ENCODE measurements at places on chromosomes 16 and 17. TPM values are rescaled to one million over a fixed set of nuclear protein-coding genes. Genes with fewer than 3 reads are reported as not detected.

DNA sequence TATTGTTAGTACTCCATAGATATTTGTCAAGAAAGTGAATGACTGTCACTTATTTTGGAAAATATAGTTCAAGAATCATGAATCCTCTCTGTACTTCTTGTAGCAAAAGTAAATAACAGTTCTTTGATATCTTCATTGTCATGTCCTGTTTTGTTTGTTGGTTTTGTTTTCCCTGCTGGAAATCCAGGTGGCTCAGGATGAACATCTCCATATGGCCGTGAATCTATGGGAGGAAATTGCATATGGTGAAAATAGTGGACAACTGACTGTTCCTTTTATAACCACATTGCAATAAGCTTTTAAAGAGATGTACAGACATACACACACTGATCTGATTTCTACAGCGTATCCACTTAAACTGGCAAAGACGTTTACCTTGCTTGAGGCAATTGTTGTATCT, 637.0 kb upstream of the RBFOX1 start:
- no peak for DNase-seq

DNA sequence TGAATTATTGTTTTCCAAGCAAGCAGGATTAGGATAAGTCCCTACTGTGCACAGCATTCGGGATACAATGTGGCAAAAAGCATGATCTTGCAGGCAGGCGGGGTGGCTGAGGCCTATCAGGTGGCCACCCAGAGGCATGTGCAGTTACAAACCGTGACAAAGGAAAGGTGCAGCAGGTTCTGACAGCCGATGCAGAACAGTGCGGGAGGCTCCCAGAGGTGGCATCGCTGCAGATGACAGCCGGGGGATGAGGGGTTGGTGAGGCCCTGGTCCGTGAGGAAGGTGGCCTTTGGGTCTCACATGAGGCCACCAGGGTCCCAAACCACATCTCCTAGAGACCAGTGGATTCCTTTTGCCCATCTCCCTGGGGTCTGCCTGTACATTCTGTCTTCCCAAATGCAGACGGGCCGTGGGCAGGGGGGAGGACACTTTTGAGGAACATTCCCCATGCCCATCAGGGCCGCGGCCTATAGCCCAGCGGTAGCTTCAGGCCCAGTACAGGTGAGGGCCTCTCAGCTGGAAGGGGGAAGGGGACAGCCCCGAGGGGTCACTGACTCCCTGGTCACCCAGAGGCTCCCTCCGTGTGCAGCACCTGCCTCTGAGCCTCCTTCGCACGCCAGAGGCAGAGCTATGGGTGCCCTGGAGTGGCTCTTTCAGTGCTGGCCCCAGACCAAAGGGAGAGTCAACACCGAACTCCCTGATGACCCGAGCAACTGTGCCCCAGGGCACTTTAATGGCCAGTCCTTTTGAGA, 85.1 kb downstream of the SOCS1 start:
- no peak for DNase-seq

GRCh38 chr16:3553138-3553923, 23.9 kb downstream of the NLRC3 start:
- no peak for DNase-seq

GRCh38 chr16:2282262-2282661, 14.3 kb upstream of the RNPS1 start:
- no peak for DNase-seq

GRCh38 chr17:18962494-18962815, 10.5 kb downstream of the SLC5A10 start:
- DNase-seq, result no peak

DNA sequence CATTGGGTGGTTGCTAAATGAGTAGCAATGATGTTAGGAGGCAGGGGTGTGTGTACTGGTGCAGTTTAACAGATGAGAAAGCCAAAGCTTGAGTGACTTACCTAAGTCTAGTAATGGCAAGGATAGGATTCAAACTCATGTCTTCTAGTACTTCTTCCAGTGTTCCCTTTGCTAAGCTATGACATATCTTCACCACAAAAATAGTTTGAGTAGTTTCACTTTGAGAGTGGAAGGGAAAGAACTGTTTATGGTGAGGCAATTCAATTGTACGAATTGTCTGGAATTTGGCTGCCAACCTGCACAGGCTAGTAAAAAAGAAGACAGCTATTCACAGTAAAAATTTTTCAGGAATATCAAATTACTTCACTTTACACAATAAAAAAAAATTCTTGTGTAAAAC, 138.0 kb downstream of the NLK start:
- DNase-seq, result no peak

DNA sequence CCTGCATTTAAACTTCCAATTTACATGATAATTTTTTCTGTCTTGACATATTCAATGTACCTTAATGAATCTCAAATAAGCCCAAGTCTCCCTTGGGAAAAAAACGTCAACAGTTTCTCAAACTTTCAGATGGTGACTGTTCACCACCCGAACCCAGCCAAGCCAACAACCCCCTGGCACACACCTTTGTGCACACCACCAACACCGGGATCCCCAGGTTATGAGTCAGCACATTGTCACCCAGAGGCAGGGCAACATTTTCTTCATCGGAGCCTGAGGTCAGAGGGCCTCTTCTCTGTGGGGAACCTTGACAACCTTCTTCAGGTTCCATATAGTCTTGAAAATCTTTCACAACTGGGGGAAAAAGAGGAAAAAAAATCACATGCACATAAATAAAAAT, 15.5 kb downstream of the DYNC1LI2 start:
- DNase-seq, result no peak

- DNase-seq, result no peak
Observed at GRCh38 chr16:81655469-81656162, 123.5 kb upstream of the PLCG2 start.

GRCh38 chr17:51668963-51669246, 408.6 kb downstream of the UTP18 start:
- no peak for DNase-seq

GRCh38 chr16:21953541-21953902, 361 bp downstream of the UQCRC2 start:
- DNase-seq, result no peak

DNA sequence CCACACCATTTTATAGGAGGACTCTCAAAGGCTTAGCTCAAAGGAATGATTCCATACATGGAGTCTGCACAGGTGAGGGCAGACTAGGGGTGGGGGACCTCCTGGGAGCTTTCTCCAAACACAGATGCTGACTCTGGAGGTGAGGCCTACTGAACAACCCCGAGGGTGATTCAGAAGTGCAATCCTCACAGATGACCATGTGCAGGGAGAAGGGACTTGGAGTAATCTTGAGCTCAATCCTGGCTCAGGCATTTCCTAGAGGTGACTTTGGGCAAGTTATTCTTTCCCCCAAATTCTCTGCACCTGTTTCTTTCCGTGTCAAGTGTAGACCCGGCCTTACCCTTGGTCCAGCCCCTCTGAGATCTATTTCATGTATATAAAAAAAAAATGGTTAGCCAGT, 401.5 kb downstream of the SLC39A11 start:
- no peak for DNase-seq

DNA sequence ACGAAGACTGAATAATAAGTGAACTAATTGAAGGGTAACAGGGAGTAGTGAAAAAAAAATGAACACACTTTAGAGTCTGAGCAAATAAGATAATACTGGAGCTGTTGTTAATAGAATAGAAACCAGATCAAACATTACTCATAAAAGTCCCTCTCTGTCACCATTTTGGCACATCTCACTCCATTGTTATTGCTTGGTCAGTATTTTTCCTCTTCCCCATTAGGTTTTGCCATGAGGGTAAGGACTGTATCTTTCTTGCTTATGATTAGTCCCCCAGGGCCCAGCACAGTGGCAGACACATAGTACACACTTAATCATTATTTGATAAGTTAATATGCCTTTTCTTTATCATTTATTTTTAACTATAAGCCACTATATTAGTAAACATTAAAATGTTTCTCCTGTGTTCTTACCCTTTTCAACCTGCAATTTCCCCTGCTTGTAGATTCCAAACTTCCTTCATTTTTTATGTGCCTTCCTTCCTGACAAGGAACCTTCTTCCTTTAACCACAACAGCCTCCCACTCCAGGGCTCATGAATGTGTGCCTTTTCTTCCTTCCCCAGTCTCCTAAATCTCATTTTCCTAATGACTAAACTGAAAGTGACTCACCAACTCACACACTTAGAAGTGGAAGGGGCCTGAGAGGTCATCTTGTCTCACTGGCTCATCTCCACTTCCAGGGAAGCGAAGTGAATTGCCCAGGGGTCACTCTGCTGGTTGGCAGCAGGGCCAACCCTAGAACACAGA, 88.2 kb upstream of the HAS3 start:
- DNase-seq, result no peak

GRCh38 chr17:48384164-48384563, 45.9 kb downstream of the SKAP1 start:
- DNase-seq, result no peak

- DNase-seq, result no peak
Observed at GRCh38 chr16:528111-529011, 849 bp downstream of the CAPN15 start.

GRCh38 chr17:77479372-77480198, 338.8 kb downstream of the SEC14L1 start:
- DNase-seq, result no peak

GRCh38 chr16:78794581-78795250, 695.3 kb downstream of the WWOX start:
- DNase-seq, result no peak

- DNase-seq, result no peak
Observed at GRCh38 chr16:69535123-69536050, 30.4 kb upstream of the NFAT5 start.

DNA sequence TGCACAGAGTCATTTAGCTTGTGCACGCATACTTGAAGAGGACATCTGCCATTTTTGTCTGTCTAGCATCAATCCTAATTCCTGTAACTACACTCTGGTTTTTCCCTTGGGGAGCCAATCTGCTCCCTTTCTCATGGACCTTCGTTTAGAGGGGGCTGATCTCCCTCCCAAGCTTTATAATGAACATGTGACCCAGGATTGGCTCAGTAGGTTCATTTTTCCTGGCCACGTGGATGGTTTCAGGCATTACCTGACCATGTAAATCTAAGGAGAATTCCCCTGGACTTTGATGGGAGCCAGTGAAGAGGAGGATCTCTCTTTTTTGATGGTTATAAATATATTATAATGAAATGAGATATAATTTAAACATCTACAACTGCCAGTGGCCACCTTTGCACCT, 56.8 kb upstream of the HS3ST2 start:
- DNase-seq, result no peak

GRCh38 chr16:88839026-88839529, 17.7 kb downstream of the GALNS start:
- DNase-seq, result no peak

GRCh38 chr17:13587487-13588338, 14.0 kb downstream of the HS3ST3A1 start:
- DNase-seq, result no peak

DNA sequence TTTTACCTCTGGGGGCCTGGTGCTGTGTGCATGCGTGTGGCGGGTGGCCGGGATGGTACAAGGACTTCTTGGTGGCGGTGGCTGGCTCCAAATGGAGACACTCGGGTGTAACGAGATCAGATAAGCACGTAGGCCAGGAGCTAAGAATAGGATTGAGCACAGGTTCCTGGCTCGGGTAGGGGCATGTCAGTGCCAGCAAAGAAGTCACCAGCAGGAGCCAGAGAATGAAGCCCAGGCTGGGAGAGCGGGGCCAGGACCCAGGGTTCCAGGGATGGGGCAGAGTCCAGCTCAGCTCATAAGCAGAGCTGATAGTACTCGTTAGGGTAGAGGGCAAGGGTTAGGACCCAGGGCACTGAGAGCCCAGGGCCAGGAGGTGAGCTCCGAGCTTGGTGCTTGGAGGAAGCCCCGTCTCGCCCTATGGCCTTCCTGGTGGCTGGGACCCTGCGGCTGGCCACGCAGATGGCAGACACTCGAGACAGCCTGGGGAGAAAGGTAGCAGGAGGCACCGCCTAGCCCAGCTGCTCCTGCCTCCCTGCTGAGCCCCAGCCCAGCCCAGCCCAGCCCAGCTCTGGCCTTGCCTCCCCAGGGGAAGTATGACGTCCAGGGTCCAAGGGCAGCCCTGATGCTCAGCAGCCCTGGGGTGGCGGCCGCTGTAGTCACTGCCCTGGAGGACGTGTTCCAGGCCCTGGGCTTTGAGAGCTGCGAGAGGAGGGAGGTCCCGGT, 8.9 kb downstream of the ZNF213 start:
- DNase-seq, result no peak

The CCL11 gene
- polyA plus RNA-seq, result not detected

The KCNH4 gene
- polyA plus RNA-seq, result not detected

The PRSS22 gene
- polyA plus RNA-seq, result not detected

The CCL1 gene
- polyA plus RNA-seq, result not detected

The CNGB1 gene
- polyA plus RNA-seq, result 0.03 TPM

The CACNG1 gene
- 267 TPM for polyA plus RNA-seq

The CCL2 gene
- polyA plus RNA-seq, result 51.6 TPM

The SPATA32 gene
- 0.11 TPM for polyA plus RNA-seq

The HAS3 gene
- 2.2 TPM for polyA plus RNA-seq

The SEC14L1 gene
- polyA plus RNA-seq, result 71.5 TPM

The SULT1A4 gene
- polyA plus RNA-seq, result 8.0 TPM

The FAM171A2 gene
- 105 TPM for polyA plus RNA-seq

The PLK1 gene
- polyA plus RNA-seq, result 10.2 TPM

The MT1G gene
- not detected for polyA plus RNA-seq

The KRT9 gene
- not detected for polyA plus RNA-seq
